ENCODE measurements at places on chromosomes 16 and 17. TPM values are rescaled to one million over a fixed set of nuclear protein-coding genes. Genes with fewer than 3 reads are reported as not detected.

The CDRT15L2 gene
- not detected for total RNA-seq

The CACNB1 gene
- 0.40 TPM for total RNA-seq

- DNase-seq = no peak
These were observed 25.0 kb downstream of the CDK12 start for GRCh38 chr17:39486242-39486641.

The OR2C1 gene
- total RNA-seq = not detected

- DNase-seq = no peak
These were observed 23.2 kb downstream of the DYNC1LI2 start for GRCh38 chr16:66728117-66728787.

The TMC6 gene
- total RNA-seq = 14.6 TPM
